IMR-90 (cell line): ENCODE measurements at places on chromosomes 16 and 17. TPM values are rescaled to one million over a fixed set of nuclear protein-coding genes. Genes with fewer than 3 reads are reported as not detected.

FLCN gene
- 16.8 and 18.3 TPM in 2 replicates for total RNA-seq

KRT9 gene
- not detected in 2 replicates for total RNA-seq

FBXO39 gene
- total RNA-seq: not detected in 2 replicates

CMTM2 gene
- total RNA-seq: not detected in 2 replicates

KRT33B gene
- total RNA-seq: 0.18 and 0.28 TPM in 2 replicates

TEX14 gene
- total RNA-seq: not detected in 2 replicates

AXIN1 gene
- 10.9 and 11.9 TPM in 2 replicates for total RNA-seq

KRTAP9-2 gene
- not detected in 2 replicates for total RNA-seq

KRT28 gene
- not detected in 2 replicates for total RNA-seq
